ELR (cell line): ENCODE measurements at places on chromosomes 12 and 14.

- DNase-seq = no peak
Observed at GRCh38 chr12:122459211-122459610, 36.7 kb upstream of the CLIP1 start.

- DNase-seq = no peak
Observed at GRCh38 chr12:62714774-62715721, 219.9 kb downstream of the PPM1H start.

GRCh38 chr14:65976761-65977404 lies 509.3 kb upstream of the CCDC196 start:
- DNase-seq = no peak

- DNase-seq = no peak
Observed at GRCh38 chr12:115481141-115481540, 796.4 kb downstream of the MED13L start.

- no peak for DNase-seq
Observed at GRCh38 chr12:71533703-71534102, 94.1 kb downstream of the LGR5 start.

DNA sequence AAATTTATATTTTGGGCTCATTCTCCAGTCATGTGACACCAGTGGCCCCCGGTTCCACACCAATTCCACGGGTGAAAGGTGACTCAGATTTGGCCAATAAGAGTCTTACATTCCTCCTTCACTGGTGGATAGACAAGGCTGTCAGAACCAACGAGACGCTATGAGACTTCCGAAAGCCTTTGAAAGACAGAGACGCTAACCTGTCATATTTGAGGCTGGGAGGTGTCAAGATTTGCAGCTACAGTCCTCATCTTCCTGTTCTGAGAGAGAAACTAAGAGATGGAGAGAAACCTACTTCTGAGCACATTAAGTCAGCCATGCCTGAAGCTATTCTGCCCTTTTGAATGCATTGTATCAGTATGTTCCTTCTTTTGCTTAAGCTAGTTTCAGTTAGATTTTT lies 171.2 kb downstream of the FLRT2 start:
- DNase-seq = no peak

GRCh38 chr14:69093631-69094421 lies 59.1 kb downstream of the DCAF5 start:
- DNase-seq = peak; percentile 58

- DNase-seq = no peak
Observed at GRCh38 chr14:28877923-28878322, 111.3 kb downstream of the FOXG1 start.

DNA sequence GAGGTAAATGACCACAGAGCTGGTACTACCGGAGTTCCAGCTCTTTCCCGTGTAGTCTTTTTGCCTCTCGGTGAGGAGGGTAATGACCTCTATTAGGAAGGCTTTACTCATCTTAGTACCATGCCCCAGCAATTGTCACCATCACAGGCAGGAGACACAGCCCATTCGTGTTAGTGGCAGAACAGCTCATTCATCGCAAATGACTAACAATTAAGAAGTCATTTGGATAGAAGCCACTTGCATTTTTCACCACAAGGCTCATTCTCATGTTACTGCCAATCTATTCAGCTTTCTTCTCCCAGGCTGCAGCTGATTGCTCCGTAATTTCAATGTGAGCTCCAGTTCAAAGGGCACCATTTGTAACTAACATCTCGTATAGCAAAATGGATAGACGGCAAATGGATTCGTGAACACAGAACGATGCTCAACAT lies 718.8 kb upstream of the TMEM132C start:
- DNase-seq = peak; percentile 90

GRCh38 chr12:93151079-93151762 lies 222.1 kb upstream of the EEA1 start:
- DNase-seq = no peak

DNA sequence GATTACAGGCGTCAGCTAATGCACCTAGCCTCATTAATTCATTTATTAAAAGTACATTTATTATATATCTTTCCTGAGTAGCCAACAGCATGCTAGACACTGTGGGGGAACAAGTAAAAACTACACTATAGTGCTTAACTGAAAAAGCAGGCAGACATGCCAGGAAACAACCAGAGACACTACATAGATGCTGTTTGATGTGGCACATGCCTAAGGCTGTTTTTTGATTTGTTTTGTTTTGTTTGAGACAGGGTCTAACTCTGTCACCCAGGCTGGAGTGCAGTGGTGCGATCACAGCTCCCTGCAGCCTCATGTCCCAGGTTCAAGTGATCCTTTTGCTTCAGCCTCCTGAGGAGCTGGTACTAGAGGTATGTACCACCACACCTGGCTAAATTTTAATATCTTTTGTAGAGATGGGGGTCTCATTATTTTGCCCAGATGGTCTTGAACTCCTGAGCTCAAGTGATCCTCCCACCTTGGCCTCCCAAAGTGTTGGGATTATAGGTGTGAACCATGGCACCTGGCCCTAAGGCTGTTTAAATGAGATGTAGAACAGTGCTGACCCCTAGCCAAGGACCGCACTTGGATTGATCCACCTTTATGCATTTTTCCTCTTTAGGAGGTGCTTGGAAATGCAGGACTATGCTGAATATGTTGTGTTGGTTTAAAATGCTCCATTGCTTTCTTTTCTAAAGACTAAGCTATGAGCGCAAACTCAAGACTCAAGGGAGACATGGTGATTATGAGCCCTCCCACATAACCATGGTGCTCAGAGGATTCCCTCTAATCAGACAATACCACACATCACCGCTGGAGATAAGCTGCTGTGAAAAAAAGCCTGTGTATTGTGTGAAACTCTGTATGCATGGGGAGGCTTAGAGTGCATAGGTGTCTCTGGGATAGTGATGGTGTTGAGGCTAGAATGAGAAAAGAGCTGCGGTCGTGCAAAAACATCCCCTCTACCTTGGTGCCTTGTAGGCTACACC lies 10.5 kb upstream of the C14orf93 start:
- no peak for DNase-seq

GRCh38 chr12:28331130-28331529 lies 140.9 kb downstream of the CCDC91 start:
- no peak for DNase-seq

DNA sequence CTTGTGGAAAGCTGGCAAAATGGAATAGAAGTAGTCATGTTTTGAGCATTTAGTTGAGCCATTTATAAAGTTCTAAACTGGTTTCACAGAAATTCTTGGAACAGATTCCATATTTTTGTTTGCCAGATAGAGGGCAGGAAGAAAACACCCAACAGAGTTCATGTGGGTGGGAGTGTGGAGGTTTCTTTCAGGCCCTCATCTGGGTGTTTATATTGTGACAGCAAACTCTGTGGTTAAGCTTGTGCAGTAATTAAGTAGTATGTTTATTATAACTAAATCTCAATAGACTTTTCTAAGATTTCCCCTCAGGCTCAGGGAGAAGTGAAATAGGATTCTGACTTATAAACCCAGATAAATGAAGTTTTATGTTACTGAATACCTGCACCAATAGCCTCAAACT lies 57.4 kb downstream of the SPPL3 start:
- no peak for DNase-seq

GRCh38 chr12:132141976-132142678 lies 2.0 kb downstream of the DDX51 start:
- no peak for DNase-seq

GRCh38 chr12:46209914-46210872 lies 58.6 kb downstream of the SLC38A1 start:
- no peak for DNase-seq

DNA sequence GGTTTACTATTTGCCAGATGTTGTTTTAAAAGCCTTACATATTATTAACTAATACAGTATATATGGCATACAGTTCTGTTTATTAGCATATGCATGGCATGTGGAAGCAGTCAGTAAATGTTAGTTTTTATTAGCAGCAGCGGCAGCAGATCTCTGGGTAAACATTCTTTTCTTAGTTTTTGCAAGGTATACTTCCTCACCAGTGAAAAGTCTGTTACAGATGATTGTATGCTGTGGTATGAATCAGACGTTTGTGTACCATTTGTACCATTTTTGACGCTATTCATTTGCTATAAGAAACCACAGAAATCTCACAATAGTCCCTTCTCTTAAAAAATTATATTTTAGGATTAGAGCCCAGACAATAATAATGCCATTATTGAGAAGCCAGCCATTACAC lies 17.8 kb downstream of the STK38L start:
- DNase-seq = no peak

DNA sequence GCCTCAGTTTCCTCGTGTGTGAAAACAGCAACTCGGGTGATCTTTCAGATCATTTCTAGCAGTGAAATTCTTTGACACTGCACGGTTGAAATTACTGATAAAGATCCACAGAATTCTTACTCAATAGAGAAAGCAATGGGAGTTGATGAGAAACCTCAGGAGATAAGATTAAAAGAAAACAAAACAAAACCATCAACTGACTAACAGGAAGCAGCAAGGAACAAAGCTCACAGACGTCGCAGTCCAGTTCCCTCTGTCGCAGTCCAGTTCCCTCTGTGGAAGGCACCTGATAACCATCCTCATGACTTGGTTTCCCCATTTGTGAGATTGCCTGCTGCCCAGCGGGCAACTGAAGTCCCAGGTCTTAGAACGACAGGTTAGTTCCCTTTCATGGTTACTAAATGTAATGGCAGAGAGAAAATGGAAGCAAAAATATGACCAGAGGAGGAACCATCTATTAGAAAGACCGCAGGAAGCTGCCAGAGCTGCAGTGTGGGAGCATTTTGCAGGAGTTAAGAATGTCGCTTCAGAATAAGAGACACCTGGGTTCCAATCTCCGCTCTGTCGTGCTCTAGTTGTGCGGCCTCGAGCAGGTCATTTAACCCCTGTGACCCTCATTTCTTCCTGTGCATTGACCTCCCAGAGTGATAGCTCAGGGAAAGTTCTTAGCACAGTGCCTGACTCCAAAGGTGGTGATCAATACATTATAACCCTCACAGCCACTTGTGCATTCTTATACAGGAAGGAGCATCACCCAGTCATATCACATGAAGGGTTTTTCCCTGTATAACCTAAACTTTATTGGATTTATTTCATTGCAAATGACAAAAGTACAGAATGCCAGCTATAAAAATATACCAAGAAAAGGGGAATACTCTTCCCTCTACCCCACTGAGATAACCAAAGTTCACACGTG lies 5.1 kb upstream of the MED13L start:
- no peak for DNase-seq

DNA sequence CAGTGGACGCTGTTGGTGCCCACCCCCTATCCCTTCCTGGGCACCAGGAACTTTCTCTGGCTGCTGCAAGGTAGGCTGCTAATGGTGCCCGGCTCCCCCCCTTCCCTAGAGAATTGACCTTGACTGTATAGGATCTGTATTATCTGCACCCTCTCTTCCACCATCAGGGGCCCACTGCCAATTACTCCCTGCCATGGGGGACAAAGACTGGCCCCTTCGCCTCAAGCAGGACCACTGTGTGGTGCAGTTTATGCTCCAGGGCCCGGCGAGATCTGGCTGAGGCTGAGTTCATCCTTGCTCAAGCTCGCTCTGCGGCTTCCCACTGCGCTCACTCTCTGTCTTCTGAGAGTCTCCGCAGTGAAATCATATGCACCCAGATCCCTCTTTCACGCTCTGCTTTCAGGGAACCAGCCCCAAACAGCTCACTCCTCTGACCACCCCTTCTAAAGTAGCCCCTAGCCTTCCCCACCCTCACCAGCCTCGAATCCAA lies 95.2 kb downstream of the LGMN start:
- no peak for DNase-seq

DNA sequence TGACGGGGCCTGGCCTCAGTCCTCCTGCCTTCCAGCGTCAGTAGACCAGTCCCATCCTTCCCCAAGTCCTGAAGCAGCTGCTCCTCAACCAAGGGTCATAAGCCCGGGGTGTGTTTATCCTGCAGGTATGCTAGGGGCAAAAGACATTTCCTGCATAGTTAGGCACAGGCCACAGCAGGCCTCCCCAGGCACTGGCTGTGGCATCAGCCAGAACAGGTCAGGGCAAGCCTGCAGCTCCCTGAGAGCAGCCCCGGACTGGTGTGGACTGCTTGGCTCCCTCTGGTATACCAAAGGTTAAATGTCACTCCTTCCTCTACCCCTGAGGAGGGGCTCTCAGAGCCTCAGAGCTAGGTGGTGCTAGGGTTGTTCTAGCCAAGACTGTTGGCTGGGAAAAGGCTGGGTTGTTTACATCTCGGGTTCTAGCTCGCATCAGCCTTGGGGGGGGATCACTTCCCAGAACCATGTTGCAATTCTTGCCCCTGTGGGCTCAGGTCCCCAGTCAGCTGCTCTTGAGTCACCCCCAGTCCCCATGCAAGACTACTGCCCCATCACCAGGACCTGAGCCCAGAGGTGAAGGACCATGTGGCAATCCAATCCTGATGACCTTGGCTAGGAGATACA lies 2.9 kb downstream of the MMP14 start:
- DNase-seq = no peak

GRCh38 chr14:99479906-99480869 lies at the start of gene SETD3:
TSS of gene SETD3 (minus strand) at chr14:99480859. CDS start at chr14:99465805, 15,054 bp downstream.
- DNase-seq = peak; percentile 75

DNA sequence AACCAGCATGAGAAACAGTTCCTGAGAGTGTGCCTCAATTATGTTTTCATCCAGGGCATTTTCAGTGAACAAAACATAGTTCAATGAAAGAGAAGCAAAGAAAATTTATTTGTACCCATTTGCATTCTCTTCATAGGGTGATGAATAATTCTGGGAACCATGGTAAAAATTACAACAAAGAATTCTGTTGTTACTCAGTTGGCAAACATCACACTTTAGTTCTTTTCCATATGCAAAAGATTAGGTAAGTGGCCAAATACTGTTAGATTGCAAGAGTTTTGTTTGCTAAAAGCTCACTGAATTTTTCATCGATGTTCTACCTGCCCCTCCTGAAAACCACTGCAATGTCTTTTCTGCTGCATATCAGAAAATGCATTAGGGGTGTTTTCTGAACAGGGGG lies 132.4 kb upstream of the RGS6 start:
- no peak for DNase-seq

- DNase-seq = no peak
Observed at GRCh38 chr12:94198872-94199271, 50.5 kb downstream of the PLXNC1 start.

DNA sequence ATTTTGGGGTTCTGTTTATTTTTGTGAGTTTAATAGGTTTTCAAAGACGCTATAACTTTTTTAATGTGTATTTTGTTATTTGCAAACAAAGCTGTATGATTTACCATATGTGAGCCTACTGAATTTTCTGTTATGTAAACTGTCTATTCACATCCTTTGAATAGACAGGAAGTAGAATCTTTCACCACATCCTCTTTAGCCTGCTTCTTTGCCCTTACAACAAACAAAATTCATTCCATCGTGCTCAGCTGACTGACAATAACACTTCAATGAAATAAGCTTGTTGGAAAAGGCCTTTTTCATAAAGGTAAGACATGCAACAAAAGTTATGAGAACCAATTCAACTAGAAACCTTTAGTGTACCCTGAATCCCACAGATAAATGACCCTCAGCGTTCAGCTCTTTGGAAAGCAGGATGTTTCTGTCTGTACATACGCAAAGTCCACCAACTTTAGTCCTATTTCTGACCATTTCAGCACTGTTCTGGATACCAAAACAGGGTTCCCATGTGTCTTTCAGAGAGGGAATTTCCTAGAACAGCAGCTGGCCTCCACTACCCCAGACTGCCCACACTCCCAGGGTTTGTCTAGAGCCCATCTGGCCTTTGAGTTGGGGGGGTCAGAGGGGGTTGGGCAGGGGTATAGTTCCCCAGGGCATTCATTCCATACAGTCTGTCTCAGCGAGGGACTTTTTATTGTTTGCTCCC lies 71.3 kb downstream of the DUSP6 start:
- peak; percentile 34 for DNase-seq

GRCh38 chr14:99936056-99936455 lies 129.2 kb upstream of the EVL start:
- DNase-seq = peak; percentile 54
